ENCODE measurements at places on chromosomes 12 and 14.

- no peak for DNase-seq
Observed at GRCh38 chr14:58662759-58663158, 25.0 kb downstream of the DACT1 start.

DNA sequence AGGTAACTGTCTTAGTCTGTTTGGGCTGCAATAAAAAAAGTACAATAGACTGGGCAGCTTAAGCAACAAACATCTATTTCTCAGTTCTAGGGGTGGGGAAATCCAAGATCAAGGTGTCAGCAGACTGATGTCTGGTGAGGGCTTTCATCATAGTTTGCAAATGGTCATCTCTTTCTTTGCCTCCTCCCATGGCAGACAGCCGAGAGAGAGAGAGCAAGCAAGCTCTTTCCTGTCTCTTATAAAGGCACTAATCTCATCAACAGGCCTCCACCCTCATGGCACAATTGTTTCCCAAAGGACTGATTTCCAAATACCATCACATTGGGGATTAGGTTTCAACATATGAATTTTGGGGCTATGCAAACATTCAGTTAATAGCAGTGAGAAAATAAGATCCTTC, 445.6 kb upstream of the FLRT2 start:
- DNase-seq: no peak

GRCh38 chr14:26319139-26319864, 278.5 kb downstream of the NOVA1 start:
- no peak for DNase-seq

- no peak for DNase-seq
Observed at GRCh38 chr12:113803759-113804140, 162.4 kb downstream of the RBM19 start.

GRCh38 chr14:77133720-77134338, 7.8 kb downstream of the ZDHHC22 start:
- peak; percentile 41 for DNase-seq

GRCh38 chr14:72845683-72846082, 48.2 kb downstream of the DPF3 start:
- DNase-seq: no peak

GRCh38 chr12:68240975-68241374, 12.4 kb downstream of the IL22 start:
- DNase-seq: peak; percentile 28

GRCh38 chr12:131591136-131591535, 119.8 kb upstream of the SFSWAP start:
- DNase-seq: no peak

DNA sequence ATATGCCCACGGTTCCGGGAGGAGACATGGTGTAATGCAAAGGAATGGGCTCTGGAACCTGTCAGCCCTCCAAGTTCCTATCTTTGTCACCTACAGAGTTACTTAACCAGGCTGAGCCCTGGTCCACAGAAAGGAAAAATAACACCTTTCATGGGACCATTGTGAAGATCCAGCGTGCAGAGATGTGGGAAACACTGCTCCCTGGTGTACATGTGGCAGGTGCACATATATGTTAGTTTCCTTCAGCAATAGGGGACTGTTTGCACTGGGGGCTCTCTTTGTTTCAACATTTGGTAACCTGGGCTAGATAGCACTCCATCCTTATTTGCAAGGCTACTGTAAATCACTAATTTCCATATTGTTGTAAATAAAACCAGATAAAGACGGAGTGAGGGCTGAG, 72.3 kb downstream of the ANO2 start:
- no peak for DNase-seq

DNA sequence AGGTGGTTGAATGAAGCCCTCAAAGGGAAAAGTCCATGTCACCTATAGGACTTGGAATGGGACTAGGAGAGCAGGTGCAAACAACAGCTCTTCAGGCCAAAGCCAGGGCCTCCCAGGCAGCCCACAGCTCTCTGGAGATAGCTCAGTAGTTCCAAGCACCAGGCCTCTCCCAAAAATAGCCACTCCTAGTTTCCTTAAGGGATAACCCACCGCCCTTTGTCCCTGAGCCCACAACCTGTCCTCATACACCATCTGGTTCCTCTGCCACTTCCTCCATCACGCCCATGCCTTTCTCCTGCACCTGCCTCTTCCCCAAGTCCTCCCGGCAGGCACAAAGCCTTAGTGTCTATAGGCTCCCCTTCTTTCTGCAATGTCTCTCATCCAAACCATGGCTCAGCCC, 2.1 kb downstream of the RAB15 start:
- DNase-seq: no peak

DNA sequence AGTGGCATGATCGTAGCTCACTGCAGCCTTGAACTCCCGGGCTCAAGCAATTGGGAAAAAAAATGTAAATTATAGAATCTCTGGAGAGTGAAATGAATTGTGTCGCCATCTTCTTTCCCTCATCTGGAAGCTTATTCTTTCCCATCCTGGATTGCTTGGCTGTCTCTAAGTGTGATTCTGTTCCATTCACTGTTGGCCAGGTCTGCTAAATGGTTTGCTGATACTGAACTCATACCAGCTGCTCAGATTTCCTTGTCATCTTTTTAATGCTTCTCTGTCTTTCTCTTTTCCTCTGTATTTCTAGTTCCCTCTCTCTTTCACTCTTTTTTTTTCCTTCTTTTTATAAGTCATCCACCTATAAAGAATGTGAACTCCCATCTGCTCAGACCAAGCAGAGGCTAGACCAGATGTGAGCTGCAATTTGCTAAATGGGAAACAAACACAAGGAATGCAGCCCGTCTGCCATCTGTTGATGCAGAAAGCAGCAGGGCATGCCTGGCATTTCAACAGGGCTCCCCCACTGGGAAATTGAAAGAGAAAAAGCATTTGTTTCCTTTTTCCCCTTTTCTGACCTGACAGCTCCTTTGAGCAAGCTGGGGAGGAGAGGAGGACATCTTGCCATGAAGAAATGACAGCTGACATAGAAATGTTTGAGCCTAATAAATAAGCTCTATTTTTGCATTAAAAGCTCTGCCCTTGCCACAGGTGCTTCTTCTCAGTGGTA, 1823.6 kb upstream of the FLRT2 start:
- no peak for DNase-seq

- no peak for DNase-seq
Observed at GRCh38 chr12:75909714-75910656, 121.6 kb downstream of the PHLDA1 start.

GRCh38 chr14:105430042-105430441, 10.4 kb downstream of the MTA1 start:
- DNase-seq: no peak

DNA sequence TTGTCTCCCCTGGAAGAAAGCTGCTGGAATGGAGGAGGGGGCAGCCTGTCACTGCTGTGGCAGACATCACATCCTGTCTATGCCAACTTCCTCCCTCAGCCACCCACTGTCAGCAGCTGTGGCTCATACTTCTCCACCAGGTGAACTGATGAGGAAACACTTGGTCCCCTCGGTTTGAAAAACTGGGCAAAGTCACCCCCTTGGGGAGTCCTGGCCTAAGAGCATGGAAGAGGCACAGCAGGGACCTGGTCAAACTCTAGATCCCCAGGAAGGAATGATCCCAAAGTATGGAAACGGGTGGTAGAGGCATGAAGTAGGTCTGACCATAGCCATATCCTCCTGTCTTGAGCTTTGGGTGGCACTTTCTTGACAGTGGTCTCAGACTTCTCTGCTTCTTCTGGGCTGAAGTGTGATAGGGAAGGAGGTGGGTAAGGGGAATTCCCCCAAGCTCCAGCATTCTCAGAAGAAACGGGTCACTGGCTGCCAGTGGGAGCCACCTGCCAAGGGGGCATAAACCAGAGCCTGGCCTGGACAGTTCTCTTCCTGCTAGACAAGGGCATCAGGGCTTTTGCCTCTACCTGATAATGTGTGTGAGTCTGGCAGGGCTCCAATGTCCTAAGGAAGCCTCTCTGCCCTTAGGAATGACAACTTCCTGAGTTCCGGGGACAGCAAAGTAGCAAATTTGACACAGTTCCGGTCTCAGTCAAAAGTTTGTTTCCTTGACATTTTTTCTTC, 36.0 kb downstream of the FMNL3 start:
- peak; percentile 61 for DNase-seq

GRCh38 chr12:60616400-60616799, 1020.6 kb downstream of the SLC16A7 start:
- no peak for DNase-seq

DNA sequence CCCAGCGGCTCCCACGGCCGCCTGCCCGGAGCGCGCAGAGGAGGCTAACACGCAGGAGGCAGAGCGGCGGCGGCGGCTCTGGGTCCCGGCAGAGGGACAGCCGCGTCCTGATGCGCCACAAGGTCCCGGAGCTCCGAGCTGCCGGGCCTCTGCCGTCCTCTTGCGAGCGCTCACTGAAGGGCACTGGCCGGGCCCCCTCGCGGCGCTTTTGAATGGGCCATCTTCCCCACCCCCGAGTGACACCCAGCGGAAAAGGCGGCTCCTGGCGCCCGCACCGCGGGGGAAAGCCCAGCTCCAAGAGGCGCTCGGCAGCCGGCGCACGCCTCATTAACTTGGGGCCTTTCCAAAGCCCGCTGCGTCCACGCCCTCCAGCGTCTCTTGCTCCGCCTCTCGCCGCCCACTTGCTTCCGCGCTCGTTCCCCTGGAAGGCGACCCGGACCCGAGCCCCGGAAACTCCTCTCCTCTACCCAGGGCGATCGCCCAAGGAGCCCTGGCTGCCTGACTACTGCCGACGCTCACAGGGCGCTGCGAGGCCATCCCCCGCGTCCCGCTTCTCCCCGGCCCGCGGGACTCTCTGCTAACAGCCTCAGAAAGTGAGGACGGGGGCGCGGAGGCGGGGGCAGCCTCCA, at the start of gene PHLDA1:
Gene PHLDA1 (minus strand): TSS at position 363 of the 629 bp plus-strand sequence.
- DNase-seq: peak; percentile 91

DNA sequence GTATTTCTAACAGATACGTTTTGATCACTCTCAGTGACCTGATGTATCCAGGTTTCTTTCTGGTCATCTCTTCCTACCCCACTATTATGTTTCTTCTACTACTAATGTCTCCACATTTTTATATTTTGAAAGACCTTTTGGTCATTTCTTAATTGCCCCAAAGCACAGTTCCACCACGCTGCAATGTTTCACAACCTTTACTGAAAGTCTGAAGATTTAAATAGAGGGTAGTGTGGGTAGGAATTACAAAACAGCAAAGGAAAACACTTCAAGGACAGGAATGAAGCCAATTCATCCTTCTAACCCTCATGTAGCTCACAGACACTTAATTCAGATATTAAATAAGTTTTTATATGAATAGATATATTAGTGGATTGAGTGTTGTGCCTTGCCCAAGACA, 36.1 kb upstream of the SLC16A7 start:
- no peak for DNase-seq

- DNase-seq: peak; percentile 44
Observed at GRCh38 chr12:123223241-123223668, 9.7 kb downstream of the MPHOSPH9 start.

- DNase-seq: no peak
Observed at GRCh38 chr14:89957791-89958190, 2.1 kb downstream of the TDP1 start.
